ENCODE measurements at places on chromosomes 6 and 20.

- DNase-seq: no peak
Measured at GRCh38 chr6:102127253-102127652, 733.7 kb downstream of the GRIK2 start.

GRCh38 chr6:146273490-146273889, 244.6 kb downstream of the GRM1 start:
- DNase-seq: no peak

DNA sequence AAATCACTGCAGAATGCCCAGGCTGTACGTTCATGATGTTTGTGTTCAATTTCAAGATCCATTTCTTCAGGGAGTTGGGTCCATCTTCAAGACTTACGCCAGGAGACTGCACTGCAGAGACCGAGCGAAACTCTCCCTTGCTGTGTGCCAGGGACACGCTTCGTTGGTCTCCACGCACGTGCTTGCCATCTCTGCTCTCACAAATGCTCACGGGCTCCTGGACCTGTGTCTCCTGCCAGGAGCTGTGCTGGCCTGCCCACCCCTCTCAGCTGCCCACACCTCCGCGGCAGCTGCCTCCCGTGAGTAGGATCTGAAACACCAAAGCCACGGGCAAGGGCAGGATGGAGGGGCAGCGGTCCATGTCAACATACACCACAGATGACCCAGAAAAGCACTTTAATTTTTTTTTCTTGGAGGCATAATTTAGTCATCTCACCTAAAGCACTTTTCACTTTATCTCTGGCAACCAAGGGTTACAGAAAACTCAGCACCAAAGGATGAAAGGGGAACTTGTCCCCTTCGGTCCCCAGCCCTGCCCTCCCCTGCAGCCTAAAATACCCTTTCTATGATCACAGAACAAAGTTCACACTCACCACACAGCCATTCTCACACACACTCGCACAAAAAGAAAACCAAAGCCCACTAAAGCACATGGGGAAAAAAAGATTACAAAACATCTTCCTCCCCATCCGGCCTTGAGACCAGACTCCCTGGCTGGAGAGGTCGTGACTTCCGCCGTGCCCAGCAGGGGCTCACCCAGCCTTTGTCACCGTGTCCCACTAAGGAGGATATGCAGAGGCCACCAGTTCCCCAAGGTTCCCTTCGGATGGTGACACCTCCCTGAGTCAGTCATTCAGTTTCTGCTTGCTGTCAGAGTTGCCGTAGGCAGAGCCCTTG, 137.9 kb downstream of the AGPAT4 start:
- DNase-seq: no peak

DNA sequence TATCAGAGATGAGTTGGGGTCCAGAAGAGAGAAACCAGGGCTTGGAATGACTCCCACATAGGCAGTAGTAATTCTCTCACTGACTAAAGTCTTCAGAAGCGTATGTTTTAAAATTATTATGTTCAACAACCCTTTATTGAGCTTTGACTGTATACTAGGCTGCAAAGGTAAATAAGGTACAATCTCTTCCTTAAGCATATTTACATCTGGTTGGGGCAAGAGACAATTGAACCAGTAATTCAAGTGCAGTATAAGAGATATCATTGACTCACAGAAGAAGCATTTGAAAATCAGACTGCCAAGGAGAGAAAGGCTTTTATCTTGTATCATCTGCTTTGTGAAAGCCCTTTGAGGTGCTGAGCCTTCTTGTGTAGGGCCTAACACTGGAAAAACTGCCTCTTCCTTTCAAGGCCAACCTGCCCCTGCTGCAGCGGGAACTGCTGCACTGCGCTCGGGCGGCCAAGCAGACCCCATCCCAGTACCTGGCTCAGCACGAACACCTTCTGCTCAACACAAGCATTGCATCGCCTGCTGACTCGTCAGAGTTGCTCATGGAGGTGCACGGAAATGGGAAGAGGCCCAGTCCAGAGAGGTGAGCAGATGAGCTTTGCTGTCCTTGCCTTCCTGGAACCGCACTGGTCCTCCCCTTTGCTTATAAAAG, 39.3 kb upstream of the C20orf144 start:
- no peak for DNase-seq

GRCh38 chr6:137216875-137217553, 2.2 kb downstream of the IFNGR1 start:
- no peak for DNase-seq

DNA sequence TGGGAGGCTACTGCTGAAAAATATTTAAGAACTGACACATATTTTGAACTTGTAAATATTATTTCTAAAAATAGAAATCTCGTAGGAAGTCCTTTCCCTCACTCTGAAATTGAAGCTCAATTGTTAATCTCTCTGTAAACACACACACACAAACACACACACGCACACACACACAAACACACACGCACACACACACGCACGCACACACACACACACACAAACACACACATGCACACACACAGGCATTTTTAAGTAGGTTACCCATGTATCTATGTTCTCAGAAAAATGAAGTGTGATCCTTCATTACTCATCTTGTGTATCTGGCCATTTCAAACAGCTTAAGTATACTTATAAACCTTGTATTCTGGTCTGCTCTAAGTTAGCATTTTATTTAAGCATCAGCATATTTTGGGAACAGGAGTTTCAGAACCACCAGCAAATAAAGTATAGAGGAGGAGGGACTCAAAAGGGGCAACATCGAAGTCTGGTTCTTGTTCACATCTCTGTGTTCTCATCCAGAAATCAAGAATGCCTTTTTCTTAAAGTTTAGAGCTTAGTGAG, 11.6 kb downstream of the CCN6 start:
- no peak for DNase-seq

GRCh38 chr6:151167034-151167433, 72.7 kb upstream of the AKAP12 start:
- no peak for DNase-seq

DNA sequence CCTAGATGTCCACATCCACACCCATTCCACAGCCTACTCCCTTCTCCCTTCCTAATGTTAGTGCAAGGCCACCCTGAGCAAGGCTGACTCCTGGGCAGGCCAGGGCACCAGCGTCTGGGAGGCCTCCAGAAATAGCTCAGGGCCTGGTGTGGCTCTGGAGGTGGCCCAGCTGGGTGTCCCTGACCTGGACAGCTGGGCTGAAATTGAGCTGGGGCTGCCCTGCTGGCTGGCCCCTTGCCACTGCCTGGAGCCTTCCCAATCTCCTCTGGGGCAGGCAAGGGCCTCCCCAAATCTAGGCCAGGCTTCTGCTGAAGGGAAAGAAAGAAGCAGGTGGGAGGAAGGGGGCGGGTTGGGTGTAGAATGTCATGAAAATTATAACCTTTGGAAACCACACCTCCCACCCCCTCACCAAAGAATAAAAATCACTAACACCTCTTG, 2.1 kb downstream of the FAM110A start:
- peak; percentile 37 for DNase-seq

GRCh38 chr6:118649918-118650581, 1.3 kb downstream of the CEP85L start:
- DNase-seq: no peak

- DNase-seq: no peak
Measured at GRCh38 chr6:139054001-139054400, 25.5 kb downstream of the ABRACL start.

GRCh38 chr6:29762781-29763214, 39.6 kb downstream of the HLA-F start:
- no peak for DNase-seq

DNA sequence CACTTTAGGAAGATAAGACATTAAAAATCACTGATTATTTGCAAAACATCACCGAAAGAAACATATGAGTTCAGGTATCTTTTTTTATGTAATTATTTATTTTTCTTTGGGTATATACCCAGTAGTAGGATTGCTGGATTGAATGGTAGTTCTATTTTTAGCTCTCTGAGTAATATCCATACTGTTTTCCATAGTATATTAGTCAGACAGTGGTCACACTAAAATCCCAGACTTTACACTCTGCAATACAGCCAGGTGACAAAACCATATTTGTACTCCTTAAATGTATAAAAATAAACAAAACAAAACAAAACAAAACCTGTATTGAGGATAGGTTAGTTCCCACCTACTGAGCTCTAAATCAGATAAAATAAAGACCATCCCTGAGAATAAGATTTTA, 1024.3 kb upstream of the EYS start:
- DNase-seq: no peak

DNA sequence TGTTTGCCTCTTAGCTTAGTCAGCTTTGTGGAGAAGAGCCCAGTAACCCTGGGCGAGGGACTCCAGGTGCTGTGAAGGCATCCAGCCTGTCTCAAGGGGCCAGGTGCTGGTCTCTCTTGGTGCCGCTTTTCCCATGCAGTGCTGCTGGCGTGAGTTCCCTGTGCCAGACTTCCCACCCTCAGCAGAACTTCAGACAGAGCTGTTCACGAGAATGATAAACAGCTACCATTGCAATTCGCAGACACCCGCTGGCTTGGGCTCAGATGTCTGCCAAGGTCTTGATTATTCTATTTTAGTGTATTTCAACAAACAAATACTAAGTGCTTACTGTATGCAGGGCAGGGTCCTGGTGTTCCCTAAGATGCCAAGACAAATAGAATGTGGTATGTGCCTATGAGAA, 57.7 kb downstream of the RNF217 start:
- DNase-seq: no peak

- DNase-seq: no peak
Measured at GRCh38 chr6:160253292-160253691, 5.3 kb downstream of the SLC22A2 start.

DNA sequence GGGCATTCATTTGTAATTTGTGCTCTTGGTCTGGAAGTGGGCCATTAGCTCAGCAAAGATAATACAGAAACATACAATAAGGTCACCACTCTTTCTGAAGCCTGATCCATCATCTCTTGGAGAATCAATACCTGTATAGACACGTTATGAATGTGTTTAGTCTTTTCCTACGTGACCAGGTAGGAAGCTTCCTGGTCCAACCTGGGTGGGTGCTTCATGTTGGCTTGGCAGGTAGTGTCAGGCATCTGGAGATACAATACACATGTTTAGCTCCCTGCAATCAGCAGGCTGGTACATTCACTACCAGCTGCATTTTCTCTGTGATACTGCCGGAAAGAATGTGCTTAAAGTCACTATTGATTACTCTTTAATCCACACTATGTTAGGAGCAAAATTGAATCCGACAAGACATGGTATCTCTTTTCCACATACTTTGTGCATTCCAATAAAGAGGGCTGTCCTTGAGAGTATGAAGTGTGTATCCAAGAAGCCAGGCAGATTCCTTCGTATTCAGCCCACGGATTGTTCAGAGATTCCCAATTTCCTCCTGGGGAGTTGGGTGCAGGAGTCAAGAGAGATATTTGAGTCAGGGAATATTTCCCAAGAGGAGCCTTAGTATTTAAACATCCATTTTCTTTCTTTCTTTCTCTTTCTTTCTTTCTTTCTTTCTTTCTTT, 49.9 kb upstream of the RANBP9 start:
- no peak for DNase-seq

- DNase-seq: no peak
Measured at GRCh38 chr20:17640875-17641378, 41.1 kb downstream of the RRBP1 start.

DNA sequence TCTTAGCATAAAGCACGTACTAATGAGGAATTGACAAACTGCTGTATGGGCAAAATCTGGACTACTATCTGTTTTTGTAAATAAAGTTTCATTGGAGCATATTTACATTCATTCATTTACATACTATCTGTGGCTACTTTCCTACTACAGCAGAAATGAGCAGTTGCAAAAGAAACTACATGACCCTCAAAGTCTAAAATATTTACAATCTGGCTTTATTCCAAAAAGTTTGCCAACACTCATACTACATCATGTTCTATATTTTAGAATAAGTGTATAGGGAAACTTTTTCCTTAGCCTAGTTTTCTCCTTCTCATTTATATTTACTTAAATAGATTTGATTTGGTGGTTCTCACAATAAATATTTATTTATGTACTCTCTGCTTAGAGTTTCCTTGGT, 208.2 kb downstream of the RIMS1 start:
- no peak for DNase-seq

- no peak for DNase-seq
Measured at GRCh38 chr6:6943421-6943820, 164.3 kb upstream of the RREB1 start.

GRCh38 chr6:16766043-16766536, 4.8 kb upstream of the ATXN1 start:
- no peak for DNase-seq

DNA sequence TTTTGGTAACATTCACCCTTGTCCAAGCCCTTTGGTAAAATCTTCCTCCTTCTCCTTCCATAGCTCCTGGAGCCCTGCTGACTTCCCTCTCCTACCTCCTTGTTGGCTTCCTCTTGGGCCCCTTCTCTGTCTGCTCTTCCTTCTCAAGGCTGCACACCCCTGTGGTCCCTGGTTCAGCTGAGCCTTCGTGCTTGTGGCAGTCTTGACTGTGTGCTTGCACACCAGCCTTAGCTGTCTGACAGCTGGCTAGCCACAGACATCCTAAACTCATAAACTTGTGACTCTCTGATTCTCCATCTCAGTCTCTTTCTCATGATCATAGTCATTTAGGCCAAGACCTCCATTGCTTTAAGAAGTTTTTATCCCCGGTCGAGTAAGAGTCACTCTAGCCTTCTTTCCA, 37.1 kb downstream of the DHX35 start:
- no peak for DNase-seq

DNA sequence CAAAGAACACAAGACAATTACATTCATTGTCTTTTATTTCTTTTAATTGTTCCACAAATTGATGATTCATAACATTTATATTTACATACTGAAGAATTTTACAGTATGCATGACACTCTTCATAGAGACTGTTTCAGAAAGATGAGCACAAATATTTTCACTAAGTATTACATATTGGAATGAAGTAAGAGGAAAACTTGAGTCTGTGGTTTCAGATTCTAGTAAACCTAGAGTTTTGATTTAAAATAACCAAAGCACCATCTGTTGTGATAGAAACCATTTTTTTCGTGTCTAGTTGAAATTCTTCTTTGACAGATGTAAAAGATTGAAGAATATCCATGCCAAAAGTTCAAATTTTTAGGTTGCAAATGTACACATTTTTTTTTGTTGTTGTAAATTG, 32.1 kb upstream of the OPN5 start:
- no peak for DNase-seq

DNA sequence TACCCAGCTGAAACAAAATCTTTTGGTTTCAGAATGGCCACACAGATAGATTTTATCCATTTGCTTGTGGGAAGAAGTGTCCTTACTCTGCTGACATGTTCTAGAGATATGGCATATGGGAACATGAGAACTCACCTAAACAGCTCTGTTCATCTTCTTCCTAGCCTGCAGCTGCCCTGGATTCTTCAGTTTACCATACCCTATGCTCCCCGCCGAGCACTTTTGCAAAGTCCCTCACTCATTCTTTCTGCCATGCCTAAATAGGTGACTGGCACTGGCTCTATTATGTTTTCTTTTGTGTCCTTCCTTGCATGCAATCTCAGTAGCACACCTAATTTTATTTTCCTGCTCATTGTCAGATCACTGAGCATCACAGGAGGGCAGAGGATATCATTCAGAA, 293.7 kb upstream of the RSPO3 start:
- DNase-seq: no peak

DNA sequence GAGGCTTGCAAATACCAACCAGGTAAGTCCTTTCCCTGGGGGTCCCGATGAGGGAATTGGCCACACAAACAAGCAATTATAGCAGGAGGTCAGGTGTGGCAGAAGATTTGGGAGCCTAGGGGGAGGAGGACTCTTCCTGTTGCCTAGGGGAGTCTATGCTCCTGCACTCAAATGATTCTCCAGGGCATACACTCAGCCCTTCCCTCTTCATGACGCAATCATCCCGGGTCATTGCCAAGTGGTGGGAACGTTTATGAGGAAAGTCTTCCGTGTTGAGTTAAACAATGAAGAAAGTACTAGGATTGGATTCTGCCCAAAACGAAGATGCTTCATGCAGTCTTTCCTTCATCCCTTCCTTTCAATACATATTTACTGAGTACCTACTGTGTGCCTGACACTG, 186.5 kb upstream of the TSHZ2 start:
- DNase-seq: no peak

All from activated naive CD4-positive, alpha-beta T cell treated with anti-CD3 and anti-CD28 coated beads, Interleukin-2, amount 50 U/mL, for 16 hours (primary cell).